ENCODE measurements at places on chromosomes 1 and 21.

DNA sequence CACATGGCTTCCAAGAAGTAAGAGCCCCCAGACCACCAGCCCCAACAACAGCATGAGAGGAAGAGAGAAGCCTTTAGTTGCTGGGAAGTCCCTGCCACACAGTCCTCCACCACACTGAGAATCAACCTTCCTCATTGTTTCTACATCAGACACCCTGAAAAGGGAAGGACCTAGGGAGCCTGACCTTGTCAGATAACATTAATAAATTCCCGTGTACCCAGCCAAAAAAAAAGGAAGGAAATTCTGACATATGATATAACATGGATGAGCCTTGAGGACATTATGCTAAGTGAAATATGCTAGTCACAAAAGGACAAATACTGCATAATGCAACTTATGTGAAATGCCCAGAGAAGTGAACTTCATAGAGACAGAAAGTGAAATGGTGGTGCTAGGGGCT, 65.6 kb upstream of the ARHGAP29 start:
- DNase-seq, result no peak

DNA sequence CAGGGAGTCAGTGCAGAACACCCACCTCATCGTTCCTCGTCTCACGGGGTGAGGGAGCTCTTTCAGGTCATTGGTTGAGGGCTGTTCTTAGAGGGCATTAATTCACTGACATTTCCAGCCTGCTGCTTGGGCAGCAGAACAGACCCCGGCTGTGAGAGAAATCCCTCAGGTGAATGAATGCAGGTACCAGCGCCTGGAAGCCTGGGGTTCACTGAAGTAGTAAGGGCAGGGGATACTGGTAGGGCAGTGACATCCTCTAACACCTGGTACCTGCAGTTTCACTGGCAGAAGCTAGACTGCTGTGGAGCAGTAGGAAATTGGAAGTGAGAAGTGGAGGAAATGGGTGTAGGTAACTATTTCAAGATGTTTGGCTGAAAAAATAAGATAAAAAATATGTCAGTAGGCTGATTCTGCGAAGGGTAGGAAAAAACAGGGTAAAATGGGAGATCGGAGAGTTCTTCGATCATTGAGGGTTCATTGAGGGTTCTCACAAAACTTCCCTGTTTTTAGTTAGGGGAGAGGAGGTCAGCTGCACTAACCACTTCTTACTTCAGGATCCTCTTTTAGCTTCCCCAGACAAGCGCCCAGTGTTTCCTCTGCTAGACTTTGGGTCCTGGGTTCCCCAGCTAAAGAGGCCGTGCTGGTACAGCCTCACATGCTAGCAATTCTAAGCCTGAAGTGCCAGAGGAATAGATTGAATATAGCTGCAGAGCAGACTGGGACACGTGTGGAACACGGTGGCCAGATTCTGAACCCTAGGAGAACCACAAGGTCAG, 55.2 kb downstream of the RNF220 start:
- no peak for DNase-seq

DNA sequence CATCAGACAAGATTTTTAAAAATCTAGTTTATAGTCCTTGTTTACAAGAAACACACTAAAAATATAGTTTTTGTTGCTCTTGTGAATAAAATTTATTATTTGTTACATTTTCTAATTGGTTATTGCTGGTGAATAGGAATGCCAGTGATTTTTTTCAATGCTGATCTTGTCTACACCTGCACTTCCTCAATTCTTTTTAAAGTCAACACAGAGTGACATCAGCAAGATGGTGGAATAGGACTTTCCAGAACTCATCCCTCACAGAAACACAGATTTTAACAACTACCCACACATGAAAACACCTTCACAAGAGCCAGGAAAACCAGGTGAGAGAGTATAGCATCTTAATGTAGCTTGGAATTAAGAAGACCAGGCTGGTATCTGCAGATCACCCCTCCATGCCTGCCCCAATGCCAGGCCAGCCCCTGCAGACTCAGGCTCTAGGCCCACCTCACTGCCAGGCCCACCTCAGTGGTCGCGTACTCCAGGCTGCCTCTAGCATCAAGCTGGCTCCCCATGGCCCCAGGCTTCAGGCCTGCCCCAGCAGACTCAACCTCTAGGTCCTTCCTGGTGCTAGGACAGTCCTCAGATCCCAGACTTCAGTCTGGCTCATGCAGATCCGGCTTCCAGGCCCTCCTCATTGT, 117.6 kb downstream of the WDR3 start:
- DNase-seq, result no peak

DNA sequence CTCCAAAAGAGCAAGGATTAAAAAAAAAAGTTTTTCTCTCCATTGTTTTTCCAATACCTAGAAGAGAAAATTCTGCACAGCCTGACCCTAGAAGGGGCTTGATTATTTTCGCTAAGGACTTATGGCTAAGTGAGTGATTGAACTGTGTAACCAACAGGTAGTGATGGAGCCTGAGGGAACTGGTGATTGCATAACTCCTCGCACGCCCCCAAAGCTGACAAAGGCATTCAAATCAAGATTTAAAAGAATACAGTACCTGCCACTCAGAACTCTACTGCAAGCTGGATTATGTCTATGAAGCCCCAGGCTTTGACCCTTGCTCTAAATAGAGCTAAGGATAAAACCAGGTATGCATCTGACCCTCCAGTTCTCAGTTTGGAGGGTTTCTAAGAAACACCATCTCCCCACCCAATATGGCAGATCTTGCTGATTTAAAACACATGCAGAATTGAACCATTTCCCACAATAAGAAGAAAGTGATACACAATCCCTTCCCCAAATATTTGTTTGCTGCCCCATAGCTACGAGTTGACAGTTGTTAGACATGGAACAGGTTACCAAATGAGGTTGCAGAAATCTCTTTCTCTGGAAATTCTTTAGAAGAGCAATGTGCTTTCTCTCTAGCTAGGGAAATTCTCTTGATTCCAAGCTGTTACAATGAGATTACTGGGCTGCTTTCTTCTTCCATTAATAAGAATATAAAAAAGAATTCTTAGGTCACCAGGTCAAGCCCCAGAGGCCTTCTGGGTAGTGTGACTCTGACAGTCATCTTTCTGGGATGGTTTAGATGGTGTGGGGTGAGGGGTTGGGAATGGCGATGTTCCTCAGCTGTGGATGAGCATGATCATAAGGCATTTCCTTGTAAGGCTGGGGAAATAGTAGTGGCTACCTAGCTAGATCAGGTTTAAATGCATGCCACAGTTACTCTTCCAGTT, 35.1 kb downstream of the FGGY start:
- no peak for DNase-seq

GRCh38 chr1:17725084-17725719, 29.9 kb upstream of the ACTL8 start:
- DNase-seq, result no peak

GRCh38 chr1:93707956-93708355, 26.3 kb upstream of the BCAR3 start:
- no peak for DNase-seq

- no peak for DNase-seq
Observed at GRCh38 chr1:240559781-240560180, 52.2 kb downstream of the GREM2 start.

GRCh38 chr1:54017979-54018378, at the start of gene LDLRAD1:
Gene LDLRAD1, minus strand, starts transcription at chr1:54018186. Its CDS starts 74 bp downstream, at chr1:54018112.
- no peak for DNase-seq

DNA sequence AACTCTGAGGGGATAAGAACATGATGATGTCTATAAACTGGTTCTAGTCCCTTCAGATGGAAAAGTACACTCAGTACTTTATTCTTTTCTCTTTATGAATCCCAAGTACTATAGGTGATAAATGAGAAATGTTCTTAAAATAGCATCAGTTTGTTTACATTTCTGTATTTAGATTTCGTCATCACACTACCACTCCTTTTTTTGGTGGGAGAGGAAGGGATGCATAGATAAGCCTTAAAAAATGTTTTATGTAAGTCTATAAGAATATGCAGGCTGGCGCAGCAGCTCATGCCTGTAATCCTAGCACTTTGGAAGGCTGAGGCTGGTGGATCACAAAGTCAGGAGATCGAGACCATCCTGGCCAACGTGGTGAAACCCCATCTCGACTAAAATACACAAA, 144.8 kb downstream of the USP25 start:
- DNase-seq, result no peak

- no peak for DNase-seq
Observed at GRCh38 chr1:21671915-21672314, 2.8 kb upstream of the RAP1GAP start.

DNA sequence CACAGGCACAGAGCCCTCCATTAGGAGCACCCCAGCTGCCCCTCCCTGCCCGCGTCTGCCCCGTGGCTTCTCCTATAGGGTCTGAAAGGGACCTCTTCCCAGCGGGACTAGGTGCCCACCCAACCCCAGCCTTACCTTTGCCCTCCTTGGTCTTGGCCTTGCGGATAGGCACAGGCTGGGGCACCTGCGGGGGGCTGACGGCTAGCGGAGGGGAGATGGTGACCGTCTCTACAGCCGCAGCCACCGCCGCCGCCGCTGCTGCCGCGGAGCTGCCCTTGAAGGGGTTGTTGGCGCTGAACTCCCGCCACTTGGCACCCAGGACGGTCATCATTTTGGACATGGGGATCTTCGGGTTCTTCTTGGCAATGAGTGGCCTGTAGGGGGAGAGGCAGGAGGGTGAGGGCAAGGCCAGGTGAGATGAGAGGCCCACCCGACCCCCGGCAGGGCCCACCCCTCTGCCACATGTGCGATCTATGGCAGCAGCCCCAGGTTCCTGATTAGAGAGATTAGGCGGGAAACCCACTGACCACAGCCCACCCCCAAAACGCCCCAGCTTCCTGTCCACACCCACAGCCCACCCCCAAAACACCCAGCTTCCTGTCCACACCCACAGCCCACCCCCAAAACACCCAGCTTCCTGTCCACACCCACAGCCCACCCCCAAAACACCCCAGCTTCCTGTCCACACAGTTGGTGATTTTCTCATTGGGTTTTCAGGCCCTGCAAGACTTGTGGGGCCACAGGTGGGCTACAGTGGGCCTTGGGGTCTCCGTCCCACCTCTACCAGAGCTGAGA, 25.4 kb downstream of the CHD5 start:
- DNase-seq, result no peak

DNA sequence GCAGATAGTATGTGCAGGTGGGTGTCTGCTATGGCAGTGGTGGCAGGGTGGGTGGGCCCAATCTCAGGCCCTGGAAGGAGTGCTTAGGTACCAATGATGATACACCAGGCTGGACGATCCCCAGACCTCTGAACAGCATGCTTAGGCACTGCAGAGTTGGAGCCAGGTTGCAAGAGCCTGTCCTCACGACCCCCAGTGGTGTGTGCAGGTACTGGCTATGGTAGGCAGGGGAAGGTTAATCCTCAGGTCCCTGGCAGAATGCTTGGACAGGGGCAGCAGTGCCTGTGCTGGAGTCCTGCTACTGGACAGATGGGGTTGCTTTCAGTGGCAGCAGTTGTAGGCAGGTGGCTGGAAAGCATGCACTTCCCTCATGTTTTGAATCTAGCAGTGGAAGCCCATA, 100.5 kb upstream of the NEK7 start:
- DNase-seq, result no peak

DNA sequence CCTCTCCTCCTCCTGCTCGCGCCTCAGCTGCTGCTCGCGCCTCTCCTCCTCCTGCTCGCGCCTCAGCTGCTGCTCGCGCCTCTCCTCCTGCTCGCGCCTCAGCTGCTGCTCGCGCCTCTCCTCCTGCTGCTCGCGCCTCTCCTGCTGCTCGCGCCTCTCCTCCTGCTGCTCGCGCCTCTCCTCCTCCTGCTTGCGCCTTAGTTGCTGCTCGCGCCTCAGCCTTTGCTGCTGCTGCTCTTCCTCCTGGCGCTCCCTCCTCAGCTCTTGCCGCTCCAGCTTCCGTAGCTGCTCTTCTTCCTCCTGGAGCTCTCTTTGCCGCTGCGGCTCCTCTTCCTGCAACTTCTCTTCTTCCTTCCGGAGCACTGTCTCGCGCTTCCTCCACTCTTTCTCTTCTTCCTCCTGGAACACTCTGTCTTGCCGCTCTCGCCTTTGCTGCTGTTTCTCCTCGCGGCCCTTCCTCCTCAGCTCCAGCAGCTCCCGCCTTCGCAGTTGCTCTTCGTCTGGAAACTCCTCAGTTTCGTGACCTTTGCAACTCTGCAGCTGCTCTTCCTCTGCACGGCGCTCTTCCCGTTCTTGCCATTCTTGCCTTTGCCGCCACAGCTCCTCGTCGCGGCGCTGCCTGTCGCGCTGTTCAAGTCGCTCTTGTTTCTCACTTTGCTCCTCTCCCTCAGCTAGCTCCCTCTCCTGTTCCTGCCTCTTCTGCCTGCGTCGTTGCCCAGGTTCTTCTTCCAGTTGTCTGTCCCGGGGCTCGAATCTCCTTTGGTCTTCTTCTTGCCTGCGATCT, 3.0 kb downstream of the TCHH start:
- no peak for DNase-seq

DNA sequence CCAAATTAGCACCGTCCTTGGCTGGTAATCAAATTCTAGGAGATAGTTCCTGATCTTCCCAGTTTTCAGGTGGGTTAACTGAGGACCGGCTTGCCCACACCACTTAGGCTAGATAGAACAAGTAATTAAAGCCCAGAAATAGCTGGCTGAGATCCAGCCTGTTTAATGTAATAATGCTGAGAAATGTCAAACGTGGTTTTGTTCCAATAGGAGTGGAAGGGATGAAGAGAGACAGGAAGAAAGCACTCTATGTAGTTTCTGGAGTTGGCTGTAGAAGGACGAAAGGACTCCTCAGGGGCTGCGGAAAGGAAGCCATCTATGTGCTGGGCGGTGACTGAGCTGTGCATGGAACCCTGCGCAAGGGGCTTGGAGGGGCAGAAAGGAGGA, 18.6 kb downstream of the NAV1 start:
- no peak for DNase-seq

- no peak for DNase-seq
Observed at GRCh38 chr1:43830802-43831201, 102.8 kb upstream of the ARTN start.

GRCh38 chr1:174964972-174965361, 34.8 kb upstream of the CACYBP start:
- DNase-seq, result peak; percentile 51

DNA sequence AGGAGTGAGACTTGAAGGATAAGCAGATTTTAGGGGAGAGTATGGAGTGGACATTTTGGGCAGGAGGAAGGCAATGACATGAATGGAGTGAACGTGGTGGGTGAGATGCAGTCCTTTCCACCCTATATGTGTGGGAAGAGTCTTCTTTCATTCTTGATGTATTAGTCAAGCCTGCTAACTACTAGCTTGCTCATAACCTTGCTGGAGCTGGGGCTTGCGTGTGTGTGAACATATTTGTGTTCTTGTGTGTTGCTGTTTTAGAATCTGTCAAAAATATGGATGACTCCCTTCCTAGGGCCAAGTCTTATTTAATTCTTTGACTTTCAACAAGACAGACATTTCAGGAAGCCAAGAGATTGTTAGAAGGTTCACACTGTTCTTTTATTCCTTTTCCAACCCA, 132.7 kb downstream of the UCK2 start:
- DNase-seq, result no peak

DNA sequence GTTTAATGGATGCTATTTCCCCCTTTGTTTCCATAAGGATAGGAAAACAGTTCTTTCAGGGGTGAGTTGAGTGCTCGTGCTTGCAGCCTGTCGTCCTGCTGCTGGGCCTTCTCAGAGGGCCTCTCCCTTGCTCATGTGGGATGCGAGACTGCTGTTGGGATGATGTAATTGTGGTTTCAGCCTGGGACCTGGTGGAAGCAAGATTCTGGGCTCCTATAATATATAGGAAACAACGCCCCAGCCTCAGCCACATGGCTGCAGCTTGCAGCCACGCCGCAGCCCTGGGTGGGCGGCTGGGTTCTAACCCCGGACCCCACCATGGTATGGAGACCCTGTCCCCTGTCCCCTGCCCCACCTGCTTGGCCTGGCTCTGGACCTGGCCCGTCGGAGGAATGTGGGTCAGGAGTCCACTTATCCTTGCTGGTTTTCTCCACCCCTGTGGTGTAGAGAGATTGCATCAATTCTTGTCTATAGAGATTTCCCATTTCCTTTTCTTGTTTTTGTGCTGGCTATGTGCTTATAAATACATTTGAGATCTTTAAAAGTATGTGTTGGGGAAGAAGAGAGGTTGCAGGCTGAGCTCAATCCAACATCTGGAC, 357.8 kb downstream of the SIPA1L2 start:
- no peak for DNase-seq

Measured in CD8-positive, alpha-beta T cell (primary cell).